ENCODE measurements at places on chromosomes 2 and 18.

DNA sequence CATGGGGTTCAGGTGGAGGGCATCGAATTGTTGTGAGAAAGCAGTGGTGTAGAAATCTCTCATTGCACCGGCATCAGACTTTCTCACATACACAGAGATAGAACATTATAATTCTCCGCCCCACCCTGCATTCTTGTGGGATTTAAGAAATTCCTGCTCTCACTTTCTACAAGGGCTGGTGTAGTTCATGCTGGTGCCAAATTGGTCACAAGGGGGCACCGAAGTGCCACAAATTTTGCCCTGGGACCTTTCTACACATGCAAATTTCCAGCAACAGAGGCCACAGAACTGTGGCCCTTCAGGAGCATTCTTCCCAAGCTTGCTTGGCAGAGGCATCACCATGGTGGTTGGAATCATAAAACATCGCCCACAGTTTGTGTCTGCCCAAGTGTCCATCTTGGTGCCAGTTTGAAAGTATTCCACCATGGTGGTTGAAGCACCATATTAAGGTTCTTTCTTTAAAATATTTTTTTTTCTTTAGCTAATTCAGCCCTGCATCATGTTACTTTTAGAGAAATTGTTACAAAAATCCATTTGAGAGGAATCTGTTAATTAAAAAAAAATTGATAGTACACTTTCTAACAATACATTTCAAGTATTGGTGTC is 521.2 kb upstream of the FANCL start:
- DNase-seq = no peak

DNA sequence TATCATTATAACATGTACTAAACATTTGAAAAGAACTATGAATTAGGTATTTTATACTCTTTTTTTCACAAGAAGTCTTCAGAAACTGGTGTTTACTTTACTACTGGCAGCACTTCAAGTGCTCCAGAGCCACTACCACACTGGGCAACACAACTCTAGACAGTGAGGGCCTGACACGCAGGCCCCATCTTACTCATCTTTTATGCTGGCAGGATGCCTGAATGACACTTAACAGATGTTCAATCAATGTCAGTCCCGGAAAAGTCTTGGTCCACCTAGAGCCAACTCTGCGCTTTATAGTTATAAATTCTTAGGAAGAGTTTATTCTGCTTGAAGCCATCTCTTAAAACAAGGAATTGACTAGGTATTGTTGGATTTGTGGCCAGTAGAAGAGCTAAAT is 8.7 kb upstream of the WIPF1 start:
- peak; percentile 50 for DNase-seq

- no peak for DNase-seq
Observed at GRCh38 chr2:75098856-75099255, 100.5 kb downstream of the TACR1 start.

DNA sequence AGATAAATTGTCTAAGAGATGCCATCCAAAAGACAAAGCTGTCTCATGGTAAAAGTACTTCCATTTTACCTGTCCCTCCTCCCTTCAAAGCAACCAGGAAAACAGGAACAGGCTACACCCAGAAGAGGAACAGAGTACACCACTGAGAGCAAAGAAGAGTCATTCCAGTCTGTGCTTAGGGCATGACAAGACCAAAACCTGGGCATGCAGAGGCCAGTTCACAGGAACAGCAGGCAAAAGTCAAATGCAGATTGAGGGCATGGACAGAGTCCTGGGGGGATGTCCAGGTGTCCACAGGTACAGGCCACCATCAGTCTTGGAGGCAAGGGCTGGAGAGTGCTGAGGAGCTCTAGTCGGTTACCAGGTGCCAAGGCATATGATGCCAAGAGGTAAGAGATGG is 23.7 kb downstream of the PLEK start:
- DNase-seq = no peak

GRCh38 chr2:158655628-158656027 is 139.5 kb upstream of the DAPL1 start:
- DNase-seq = no peak

GRCh38 chr2:101064125-101064502 is 62.0 kb downstream of the RPL31 start:
- DNase-seq = no peak

GRCh38 chr18:33135951-33136660 is 304.4 kb downstream of the CCDC178 start:
- no peak for DNase-seq

DNA sequence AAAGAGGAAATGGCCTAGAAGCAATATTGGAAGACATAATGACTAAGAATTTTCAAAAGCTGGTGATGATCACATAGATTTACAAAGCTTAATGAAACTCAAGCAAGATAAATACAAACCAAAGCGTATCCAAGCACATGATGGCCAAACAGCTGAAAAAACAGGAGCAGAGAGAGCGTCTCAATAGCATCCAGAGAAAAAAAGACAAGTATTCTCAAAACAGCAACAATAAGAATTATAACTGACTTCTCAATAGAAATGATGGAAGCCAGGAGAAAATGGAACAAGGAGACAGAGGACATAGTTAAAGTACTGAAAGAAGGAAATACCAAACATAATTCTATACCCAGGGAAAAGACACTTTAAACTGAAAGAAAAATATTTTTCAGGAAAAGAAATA is 437.2 kb upstream of the TNP1 start:
- no peak for DNase-seq

DNA sequence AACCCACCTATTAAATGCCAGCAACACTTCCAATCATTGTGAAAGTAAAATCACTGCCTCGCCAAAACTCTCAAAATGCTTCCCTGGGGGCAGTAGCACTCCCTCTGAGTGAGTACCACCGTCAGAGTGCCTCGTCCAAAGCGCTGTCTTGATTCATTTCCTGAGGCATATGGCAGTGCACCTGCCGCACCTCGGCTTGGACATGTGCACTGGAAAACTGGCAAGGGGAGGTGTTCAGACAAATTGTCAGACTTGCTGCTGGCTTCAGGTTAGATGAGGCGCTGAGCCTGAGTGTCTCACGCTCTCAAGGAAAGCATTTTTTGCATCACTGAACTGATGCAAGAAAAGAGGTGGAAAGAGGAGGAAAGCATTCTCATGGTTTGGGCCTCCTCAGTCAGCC is 132.8 kb downstream of the ATL2 start:
- no peak for DNase-seq

- no peak for DNase-seq
Observed at GRCh38 chr18:44626807-44627206, 53.9 kb upstream of the SETBP1 start.
